ENCODE measurements at places on chromosomes 11 and 22.

DNA sequence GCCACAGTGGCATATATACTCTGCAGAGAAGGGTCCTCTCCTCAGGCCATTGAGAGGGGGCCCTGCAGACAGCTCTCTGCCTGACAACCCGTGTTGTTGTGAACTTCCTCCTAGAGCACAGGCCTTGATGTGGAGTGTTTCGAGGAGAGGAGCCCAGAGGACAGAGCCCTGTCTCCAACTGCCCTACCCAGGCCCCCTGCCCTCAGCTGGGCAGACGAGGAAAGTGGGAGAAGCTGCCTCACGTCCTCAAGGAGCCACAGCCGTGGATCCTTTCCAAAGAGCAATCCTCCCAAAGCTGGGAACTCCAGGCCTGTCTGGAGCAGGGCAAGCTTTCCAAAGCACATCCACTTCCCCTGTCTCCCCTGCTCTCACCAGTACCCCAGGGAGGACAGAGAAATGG is 10.7 kb downstream of the LMO1 start:
- no peak for DNase-seq

GRCh38 chr11:112363527-112363926 is 102.9 kb upstream of the PLET1 start:
- DNase-seq = no peak

DNA sequence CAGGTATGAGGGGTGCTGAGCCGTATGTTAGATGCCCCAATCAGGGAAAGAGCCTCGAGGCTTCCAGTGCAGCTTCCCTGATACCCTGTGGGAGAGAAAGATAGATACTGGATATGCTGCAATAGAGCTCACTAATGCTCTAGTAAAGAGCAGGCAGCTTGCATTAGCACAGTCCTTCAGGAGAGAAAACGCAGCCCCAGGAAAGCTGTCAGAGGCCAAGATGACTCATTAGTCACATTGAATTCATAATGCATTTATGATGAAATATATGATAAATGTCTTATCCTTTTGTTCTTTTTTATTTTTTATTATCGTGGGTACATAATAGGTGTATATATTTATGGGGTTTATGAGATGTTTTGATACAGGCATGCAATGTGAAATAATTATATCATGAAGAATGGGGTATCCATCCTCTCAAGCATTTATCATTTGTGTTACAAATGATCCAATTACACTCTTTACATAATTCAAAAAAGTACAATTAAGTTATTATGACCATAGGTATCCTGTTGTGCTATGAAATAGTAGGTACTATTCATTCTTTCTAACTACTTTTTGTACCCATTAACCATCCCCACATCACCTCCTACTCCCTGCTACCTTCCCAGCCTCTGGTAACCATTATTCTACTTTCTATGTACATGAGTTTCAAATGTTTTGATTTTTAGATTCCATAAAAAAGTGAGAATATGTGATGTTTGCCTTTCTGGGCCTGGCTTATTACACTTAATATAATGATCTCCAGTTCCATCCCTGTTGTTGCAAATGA is 94.5 kb upstream of the TOP3B start:
- no peak for DNase-seq

- DNase-seq = no peak
These were observed 7.3 kb downstream of the C11orf97 start for GRCh38 chr11:94519478-94520084.

DNA sequence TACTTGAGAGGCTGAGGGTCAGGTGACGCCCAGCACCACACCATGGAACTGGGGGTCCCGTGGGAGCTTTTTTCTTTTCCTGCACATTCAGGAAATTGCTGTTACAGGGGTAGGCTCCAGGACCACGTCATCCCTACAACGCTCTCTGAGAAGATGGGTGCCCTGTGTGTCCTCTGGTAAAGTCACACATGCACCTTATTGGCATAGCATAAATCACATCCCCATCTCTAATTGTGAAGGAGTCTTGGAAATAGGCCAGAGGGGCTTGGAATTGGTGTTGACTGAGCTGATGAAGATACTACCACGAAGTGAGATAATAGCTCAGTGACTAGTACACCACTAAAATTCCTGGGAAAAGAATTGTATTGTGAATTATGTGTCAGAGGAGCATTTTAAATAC is 57.6 kb downstream of the TNRC6B start:
- no peak for DNase-seq

- DNase-seq = no peak
These were observed 2.5 kb upstream of the SUSD2 start for GRCh38 chr22:24178502-24179440.

DNA sequence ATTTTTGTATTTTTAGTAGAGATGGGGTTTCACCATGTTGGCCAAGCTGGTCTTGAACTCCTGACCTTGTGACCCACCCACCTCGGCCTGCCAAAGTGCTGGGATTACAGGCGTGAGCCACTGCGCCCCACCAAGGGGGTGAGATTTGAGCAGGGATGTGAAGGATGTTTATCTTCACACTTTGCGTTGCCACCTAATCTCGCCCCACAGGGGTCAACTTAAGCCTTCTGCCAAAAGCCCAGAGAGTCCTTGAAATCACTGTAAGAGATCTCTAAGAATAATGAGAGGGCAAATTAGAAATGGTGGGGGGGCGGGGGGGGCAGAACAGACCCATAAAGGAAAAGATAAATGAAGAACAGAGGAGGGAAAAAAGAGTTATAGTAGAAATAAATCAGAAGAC is 158.3 kb upstream of the TIMP3 start:
- DNase-seq = no peak

DNA sequence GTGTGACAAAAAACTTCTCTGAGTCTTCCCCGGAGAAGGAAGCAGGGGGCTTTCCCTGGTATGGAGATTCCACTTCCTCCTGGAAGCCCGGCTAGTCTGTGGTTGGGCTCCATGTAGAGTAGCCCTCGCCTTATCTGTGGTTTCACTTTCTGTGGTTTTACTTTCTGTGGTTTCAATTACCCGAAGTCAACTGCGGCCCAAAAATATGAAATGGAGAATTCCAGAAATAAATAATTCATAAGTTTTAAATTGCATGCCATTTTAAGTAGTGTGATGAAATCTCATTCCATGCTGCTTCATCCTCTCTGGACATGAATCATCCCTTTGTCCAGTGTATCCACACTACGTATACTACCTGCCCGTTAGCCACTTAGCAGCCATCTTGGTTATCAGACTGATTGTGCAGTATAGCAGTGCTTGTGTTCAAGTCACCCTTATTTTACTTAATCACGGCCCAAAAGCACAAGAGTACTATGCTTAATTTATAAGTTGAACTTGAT is 275.0 kb upstream of the SESN3 start:
- DNase-seq = no peak

- no peak for DNase-seq
These were observed 2.1 kb downstream of the RCE1 start for GRCh38 chr11:66845143-66845875.

DNA sequence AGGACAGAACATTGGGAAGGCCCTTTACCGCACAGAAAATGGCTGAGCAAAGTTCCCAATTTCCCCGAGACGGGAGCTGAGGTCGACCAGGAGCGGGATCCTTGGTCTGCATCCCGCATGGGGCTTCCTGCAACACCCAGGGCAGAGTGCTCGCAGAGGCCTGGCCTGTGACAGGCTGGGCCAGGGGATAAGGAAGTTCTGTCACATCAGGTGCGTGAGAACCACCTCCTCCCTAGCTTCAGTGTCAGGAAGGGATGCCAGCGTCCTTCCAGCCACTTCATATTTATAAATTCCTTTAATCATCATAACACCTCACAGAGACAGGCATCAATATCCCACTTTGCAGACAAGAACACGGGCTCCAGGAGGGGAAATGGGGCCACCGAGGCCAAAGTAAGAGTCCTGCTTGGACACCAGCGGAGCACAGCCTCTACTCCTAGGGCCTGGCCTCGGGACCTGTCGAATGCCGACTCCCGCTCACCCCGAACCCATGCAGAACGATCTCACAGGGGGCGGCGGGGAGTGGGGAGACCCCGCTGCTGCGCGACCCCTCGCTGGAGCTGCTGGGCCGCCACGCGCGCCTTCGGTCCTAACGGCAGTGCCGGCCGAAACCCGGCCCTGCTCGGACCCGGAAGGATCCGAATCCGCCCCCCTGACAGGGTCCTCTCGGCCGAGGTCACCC is 532 bp downstream of the BET1L start:
- no peak for DNase-seq

GRCh38 chr11:57123590-57123989 is 58.2 kb upstream of the LRRC55 start:
- no peak for DNase-seq

- DNase-seq = no peak
These were observed 24.6 kb upstream of the IGLL5 start for GRCh38 chr22:22863001-22863400.

DNA sequence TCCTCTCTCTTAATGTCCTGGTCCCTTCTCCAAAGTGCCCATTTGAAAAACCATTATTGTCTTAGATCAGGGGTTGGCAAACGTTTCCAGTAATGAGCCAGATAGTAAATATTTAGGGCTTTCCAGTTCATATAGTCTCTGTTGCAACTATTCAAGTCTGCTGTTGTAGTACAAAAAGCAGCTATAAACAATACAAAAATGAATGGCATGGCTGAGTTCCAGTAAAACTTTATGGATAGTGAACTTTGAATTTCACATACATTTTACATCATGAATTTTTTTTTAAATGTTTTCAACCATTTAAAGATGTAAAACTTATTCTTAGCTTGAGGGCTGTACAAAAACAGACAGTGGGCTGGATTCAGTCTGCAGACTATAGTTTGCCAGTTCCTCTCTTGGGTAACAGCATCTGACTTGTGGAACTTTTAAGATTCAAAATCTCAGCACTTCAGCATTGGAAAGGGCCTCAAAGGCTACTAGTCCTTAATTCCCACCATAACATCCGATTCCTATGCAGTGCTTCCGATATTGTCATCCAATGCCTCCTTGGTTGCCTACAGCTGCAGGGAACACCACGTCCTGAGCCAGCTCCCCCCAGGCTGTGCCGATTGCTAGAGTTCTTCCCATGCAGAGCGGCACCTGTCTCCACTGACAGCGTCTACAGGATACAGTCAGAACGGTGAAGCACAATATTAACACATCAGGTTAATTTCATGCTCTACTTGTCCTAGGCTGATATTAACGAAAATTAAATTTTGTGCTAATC is 65.6 kb upstream of the E2F8 start:
- DNase-seq = no peak

- no peak for DNase-seq
These were observed 10.8 kb downstream of the CRYBA4 start for GRCh38 chr22:26632422-26633155.
